ENCODE measurements at places on chromosomes 16 and 17.
A peak's percentile ranks its signal among the peaks of the same experiment; 100 is the strongest.

GRCh38 chr16:58337090-58337444 is 42.2 kb upstream of the PRSS54 start:
- no peak for DNase-seq

GRCh38 chr16:9115277-9115676 is 23.8 kb downstream of the HAPSTR1 start:
- no peak for DNase-seq

DNA sequence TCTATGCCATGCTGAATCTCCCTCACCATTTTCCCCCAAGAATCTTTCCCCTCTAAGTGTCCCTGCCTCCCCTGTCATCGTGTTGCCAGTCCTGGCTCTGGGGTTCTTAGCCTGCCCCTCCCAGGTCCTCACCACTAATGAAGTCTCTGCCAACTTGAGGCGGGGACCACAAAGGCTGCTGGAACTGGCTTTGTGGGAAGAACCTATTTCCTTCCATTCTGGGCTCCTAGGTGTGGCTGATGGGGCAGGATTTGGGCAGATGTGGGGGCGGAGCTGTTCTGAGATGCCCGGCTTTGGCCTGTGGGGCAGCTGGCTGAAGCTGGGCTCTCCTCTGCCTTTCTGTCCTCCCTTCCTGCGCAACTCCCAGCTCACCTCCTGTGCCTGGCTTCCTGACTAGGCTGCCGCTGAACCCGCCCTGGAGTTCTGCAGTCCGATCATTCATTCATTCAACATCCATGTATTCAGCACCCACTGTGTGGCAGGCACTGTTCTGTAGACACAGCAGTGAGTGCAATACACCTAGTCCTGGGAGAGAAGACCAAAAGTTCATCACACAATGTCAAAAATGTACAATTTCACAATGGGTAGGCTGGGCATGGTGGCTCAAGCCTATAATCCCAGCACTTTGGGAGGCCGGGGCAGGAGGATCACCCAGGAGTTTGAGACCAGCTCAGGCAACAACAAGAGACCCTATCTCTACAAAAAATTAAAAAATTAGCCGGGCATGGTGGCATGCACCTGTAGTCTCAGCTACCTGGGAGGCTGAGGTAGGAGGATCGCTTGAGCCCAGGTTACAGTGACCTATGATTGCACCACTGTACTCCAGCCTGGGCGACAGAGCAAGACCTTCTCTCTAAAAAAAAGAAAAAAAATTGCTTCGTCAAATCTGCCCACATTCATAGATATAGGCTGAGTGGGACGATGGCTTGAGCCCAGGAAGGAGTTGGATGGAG is 1.9 kb upstream of the SNN start:
- no peak for DNase-seq

GRCh38 chr16:381789-382717 is at the start of gene PGAP6:
Gene PGAP6 (minus strand): TSS chr16:381978. CDS start chr16:381821, 157 bp downstream.
- peak; percentile 58 for DNase-seq

- DNase-seq: no peak
Measured at GRCh38 chr17:3015890-3016289, 47.5 kb downstream of the OR1D5 start.

DNA sequence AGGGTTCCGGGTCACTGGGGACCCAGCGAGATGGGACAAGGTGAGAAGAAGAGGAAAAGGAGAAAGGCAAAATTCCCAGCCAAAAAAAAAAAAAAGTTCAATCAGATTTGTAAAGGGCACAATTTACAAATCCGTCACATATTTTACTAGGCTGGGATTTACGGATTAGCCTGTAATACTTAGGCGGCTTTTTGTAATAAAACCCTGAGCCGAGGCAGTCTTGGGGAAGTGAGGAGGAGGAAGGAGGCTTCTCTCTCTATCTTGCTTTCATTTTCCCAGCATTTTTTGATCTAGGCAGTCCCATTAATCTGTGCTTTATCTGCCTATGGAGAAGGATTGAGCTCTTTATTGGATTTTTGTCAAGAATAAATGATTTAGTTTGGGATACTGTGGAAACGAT is 130.6 kb upstream of the SDK2 start:
- DNase-seq: no peak

GRCh38 chr16:56539656-56540055 is 19.8 kb upstream of the BBS2 start:
- DNase-seq: no peak

DNA sequence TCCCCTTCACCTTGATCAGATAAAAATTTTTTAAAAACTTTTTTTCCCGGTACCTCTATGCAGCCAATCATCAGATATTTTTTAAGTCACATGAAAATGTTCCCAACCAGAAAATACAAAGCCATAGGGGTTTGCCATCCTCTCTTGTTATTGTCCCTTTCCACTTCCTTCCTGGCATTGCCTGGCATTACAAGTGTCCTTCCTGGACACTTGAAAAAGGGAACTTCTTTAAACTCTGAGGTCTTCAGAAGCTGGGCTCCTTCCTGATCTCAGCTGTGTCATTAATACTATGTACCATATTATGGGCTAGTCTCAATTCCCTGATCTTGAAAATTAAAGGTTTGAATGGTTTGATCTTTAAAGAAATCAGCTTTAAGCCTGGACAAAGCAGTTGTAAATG is 64.9 kb downstream of the TEX14 start:
- DNase-seq: no peak

DNA sequence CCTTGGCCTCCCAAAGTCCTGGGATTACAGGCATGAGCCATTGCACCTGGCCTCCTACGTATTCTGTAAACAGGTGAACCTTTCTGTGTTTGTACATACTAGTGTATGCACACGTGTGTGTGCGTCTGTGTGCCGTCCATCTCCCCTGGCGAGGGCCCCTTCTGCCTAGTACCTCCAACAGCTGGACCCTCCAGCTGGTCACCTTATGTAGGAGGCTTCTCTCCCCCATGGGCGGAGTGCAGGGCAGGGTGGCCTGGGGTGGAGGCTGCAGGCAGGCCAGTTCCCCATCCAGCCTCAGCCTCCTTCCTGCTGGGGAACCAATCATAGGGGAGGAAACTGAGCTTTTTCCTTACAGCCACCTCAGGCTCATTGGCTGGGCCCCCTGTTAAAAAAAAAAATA is 24.4 kb upstream of the DOC2B start:
- DNase-seq: no peak

- DNase-seq: no peak
Measured at GRCh38 chr16:86925067-86925791, 346.9 kb downstream of the FOXL1 start.

DNA sequence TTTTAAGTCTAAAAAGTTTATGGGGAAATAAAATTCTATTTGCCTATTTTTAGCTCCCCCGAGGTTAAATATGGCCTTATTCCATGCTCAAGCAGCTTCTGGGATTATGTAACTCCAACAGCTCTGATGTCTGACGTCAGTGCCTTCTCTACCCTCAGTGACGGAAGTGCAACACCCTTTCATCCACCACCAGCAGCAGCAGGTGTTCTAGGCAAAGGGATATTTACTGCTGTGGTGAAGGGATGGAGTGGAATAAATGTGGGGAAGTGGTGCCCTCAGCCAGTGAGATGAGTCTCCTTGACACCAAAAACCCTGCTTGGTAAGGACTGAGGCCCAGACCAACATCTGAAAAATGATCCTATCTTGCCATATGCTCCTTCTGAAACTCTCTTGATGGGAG is 247.4 kb downstream of the SHISA9 start:
- no peak for DNase-seq

DNA sequence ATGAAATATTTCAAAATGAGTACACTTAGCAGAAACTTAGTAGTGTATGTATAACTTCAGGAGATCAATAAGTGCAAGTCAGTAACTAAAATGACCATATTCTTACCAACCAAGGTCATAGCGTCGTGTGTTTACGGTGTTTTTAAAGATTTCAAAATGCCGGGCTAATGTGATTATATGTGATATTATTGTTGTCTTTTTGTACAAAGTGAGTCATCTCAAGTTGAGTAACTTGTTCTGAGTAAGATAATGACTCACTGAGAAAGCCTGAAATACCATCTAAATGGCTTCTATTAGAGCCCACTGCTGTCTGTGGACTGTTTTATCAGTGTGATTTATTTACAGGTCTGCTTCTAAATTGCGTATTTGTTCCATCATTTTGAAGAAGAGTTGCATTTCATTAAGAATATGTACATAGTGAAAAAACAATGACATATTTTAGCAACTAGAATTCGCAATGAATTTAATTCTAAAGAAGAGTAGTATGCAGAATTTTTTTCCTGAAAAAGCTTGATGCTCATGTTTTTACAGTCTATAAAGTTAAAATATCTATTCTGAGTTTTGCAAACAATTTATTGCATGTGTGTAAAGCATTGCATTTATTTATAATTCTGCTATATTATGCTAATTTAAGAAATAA is 12.7 kb downstream of the KRT12 start:
- DNase-seq: no peak

DNA sequence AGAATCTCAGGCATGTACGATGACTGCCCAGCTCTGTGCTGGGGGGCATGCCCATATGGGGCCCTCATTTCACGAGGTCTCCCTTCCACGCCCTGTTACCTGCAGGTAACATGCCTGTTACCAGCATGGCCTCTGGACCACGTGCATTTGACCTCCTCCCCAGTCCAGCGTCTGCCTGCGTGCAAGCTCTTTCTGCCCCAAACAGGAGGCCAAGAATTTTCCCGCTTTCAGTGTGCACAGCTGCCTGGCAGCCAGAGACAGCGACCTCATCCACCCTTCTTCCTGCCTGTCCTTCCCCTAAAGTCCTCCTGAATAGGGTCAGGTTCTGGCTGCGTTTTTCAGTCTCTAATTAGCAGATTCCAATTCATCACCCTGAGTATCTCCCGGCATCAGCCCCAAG is 306.5 kb upstream of the ZFHX3 start:
- DNase-seq: no peak

- no peak for DNase-seq
Measured at GRCh38 chr16:5580772-5581171, 483.2 kb upstream of the EEF2KMT start.

DNA sequence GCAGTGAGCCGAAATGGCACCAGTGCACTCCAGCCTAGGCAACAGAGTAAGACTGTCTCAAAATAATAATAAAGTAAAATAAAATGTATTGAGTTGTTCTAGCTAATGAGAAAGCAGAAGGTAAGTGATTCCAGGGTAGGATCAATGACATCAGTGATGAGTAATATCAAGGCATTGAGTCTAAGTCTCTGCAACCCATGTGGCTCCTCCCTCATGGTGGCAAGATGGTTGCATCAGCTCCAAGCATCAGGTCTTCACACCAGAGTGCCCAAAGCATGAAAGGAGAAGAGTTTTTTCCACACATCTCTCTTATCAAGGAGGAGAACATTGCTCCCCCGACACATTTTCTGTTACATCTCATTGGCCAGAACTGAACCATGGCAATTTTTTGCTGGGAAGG is 34.8 kb upstream of the GAS7 start:
- no peak for DNase-seq

- DNase-seq: no peak
Measured at GRCh38 chr16:6993544-6993943, 339.1 kb upstream of the RBFOX1 start.

GRCh38 chr17:60554377-60554788 is 28.3 kb upstream of the APPBP2 start:
- no peak for DNase-seq

DNA sequence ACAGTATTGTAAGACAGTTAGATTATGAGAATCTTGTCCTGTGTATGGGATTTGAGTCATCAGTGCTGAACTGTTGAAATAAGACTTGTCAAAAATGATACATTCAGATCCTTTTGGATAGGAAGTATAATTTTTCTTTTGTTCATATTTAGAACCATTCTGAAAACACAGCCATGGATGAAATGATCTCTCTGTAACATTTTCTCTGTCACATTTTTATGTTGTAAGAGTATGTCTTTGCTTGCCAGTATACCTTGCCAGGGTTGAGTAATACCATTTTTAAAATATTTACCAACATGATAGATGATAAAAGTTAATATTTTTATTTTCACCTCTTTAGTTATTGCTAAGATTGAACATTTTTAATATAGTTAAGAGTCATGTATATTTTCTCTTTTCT is 45.0 kb downstream of the NSRP1 start:
- DNase-seq: no peak

DNA sequence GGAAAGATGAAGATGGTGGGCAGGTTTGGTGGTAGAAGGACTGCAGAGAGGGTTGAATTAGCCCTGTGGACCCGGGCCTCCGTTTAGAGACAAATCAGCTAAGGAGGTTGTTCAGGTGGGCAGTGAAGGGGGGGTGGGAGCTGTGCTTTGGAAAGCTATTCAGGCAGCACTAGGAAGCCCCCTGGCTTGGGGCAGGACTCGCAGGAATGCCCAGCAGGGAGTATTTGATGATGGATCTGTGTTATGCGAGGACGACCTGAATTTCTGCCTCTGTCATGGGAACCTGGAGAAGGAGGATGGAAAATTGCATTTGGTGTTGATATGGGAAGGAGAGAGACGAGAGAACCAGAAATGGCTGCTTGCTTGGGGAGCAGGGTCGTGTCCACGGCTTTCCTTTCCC is 3.5 kb downstream of the SPDYE4 start:
- DNase-seq: no peak

GRCh38 chr16:62821824-62822223 is 785.6 kb upstream of the CDH8 start:
- no peak for DNase-seq

DNA sequence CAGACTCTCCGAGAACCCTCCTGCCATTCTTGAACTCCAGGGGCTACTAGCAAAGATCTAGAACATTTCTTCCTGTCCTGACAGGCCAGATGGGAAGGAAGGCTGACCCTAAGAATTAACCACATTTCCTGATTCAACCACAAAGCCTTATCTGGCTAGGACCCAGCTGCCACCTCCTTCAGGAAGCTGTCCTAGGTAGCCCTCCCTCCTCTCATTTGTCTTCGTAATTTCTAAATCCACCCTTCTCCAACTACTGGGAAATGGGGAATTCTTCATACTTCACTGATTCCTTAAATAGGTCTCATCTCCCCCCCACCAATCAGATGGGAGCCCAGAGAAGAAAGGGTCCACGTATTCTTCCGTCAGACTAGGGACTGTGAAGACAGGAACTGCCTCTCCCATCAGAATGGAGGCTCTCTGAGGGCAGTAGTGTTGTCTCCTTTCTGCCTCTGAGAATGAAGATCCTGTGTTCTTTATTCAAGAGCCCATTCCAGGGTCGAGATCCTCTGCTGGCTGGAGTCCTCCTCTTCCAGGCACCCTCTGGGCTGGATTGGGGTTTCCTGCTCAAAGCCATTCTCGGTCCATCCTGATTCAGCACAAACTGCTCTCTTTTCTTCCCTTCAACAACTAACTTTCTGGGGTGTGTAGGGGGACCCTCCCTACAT is 2.1 kb downstream of the SAMD14 start:
- DNase-seq: no peak
